ENCODE measurements at places on chromosomes 12 and 14.

DNA sequence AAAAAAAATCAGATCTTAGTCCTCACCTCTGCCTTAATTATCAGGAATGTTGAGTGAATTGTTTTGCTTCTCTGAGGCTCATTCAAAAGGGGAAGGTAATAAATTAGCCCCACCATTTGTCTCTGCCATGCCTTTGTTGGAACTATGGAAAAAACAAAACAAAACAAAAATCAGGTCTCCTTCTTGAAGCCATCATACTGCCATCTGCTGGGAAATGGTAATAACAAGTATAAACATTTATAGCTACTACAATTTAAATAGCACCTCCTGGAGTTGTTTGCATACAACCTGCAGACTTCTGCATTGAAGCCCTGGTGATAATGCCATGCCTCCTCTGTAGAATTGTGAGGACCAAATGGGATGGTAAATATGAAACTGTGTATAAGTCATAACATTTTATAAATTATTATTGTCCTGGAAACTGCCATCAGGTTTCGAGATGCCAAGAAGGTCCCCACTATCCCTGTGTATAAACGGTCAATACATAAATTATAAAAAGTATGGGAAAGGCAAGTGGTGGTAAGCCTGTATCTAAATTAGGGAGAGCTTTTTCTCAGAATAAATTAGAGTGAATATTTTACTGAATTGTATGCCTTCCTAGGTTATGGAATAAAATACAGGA lies 87.2 kb upstream of the FGD4 start:
- DNase-seq: no peak

- DNase-seq: no peak
These were observed 38.0 kb upstream of the BDKRB2 start for GRCh38 chr14:96166461-96167223.

DNA sequence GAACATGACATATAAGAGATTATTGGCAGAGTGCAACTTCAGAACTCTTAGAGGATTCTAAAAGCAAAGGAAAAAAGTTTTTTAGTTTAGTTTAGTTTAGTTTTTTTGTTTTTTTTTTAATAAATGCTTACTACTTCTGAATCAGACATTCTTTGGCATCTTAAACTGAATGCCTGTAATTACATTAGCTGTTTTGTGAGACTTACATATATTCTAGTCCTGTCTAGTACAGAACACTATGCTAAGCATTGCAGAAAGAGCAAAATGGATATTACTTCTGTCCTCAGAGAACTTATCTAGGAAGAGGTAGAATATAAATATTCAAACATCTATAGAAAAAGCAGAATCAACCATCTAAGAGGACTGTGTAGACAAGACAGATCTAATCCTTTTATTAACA lies 133.2 kb downstream of the RAD51B start:
- DNase-seq: no peak

DNA sequence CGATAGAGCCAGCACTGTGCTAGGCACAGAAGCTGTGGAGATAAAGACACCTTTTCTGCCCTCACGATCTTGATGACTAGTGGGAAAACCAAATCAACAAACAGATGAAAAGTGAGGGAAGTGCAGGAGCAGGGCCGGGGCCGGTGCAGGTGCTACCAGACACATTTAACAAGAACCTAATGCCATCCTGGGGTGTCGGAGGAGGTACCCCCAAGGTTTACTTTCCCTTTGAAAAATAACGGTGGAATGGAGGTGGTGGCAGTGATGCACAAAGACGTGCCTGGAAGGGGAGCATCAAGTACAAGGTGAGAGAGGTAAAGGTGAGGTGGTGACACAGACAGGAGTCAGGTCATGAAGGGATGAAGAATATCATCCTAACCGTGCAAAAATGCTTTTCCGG lies 22.1 kb downstream of the SLC6A13 start:
- no peak for DNase-seq

DNA sequence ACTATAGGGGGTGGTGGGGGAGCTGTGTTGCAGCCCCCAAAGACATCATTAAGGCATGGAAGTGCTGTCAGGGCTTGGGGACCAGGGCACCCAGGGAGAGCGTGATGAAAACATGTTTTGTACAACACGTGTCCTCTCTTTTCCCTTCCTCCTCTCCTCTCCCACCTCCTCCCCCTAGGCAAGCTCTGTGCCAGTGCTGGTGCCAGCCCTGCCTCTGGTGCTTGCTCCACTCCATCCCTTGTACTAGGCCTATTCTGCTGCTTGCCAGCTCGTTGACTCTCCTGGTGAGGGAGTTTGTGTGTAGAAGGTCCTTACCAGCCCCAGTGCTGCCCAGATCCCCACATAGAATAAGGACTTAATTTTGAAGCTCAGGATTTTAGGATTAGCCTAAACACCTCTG lies 3.2 kb upstream of the RARG start:
- peak; percentile 9 for DNase-seq

DNA sequence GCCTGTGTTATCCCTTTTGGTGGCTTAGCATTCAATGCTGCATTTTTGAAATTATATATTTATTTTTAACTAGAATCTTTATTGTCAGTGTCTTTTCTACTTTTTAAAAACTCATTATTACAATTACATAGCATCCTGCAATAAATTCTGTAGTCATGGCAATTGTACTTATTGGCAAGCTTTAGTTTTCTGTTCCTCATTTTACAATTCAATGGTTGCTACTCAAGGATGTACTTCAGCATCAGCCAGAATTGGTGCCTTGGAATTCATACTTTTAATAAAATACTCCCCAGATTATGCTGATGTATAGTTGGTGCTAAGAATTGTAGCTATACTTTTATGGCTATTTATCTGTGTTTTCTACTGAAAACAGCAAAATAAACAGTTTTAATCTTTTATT lies 1756.8 kb upstream of the SEL1L start:
- no peak for DNase-seq

- peak; percentile 19 for DNase-seq
These were observed 375.5 kb downstream of the ALG10 start for GRCh38 chr12:34397591-34398365.

- no peak for DNase-seq
These were observed 43.0 kb downstream of the NGB start for GRCh38 chr14:77228056-77228455.

DNA sequence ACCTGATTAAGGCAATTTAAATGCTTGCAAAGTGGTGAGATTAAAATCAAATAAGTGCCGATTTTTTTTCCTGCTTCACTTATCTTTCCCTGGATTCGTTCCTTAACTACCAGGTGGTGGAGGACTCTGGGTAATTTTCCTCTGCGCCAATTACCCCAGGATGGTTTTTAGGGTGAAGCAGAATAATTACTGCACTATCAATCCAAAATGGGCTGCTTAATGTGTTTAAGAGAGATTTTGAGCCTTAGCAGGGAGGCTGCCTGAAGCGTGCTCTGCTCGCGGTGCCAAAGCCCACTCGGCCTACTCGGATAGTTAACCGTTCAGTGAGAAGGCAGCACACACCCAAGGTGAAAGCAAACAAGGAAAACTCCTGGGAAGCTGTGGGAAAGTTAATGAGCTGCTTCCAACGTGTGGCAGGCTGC lies 274.9 kb upstream of the LMO3 start:
- no peak for DNase-seq

DNA sequence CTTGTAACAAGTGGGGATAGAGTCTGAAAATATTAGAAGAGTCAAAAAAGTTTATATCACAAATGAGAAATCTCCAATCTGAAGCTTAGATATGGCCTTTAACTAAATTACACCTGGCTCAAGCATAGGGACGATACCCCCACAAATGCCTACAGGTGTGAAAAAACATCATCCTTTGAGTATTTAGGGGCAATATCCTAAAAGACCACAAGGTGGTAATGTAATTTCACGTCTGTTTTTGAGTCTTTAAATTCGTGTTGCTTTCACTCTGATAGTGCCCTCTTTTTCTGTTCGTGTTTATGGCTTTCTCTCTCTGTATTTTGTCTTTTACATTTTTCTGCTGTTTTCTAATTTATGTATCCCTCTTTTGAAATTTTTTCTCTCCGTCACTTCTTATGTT lies 84.3 kb downstream of the ETNK1 start:
- DNase-seq: no peak

DNA sequence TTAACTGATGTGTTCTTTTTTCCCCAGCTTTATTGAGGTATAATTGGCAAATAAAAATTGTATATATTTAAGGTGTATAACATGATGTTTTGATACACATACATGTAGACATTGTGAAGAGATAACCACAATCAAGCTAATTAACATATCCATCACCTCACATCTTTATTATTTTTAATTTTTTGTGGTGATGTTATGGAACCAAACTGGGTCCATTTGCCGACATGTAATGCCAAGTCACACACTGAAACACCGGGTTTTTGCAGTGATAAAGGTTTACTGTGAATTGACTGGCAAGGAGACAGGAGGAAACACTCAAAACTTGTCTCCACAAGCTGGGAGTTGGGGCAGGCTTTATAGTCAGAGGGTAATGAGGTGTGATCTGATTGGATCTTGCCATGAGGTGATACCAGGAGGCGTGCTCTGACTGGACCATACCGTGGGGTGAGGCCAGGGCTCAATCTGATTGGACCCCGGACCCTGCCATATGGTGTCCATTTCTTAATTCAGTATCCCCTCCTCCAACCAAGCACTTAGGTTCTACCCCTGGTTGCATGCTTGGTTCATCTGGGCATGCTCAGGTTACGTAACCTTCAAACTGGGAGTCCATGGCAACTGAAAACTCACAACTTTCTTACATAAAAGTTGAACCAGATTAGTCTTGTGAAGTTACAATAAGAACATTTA lies 11.8 kb upstream of the WSCD2 start:
- DNase-seq: no peak

- no peak for DNase-seq
These were observed 86.6 kb upstream of the OTX2 start for GRCh38 chr14:56896922-56897321.

DNA sequence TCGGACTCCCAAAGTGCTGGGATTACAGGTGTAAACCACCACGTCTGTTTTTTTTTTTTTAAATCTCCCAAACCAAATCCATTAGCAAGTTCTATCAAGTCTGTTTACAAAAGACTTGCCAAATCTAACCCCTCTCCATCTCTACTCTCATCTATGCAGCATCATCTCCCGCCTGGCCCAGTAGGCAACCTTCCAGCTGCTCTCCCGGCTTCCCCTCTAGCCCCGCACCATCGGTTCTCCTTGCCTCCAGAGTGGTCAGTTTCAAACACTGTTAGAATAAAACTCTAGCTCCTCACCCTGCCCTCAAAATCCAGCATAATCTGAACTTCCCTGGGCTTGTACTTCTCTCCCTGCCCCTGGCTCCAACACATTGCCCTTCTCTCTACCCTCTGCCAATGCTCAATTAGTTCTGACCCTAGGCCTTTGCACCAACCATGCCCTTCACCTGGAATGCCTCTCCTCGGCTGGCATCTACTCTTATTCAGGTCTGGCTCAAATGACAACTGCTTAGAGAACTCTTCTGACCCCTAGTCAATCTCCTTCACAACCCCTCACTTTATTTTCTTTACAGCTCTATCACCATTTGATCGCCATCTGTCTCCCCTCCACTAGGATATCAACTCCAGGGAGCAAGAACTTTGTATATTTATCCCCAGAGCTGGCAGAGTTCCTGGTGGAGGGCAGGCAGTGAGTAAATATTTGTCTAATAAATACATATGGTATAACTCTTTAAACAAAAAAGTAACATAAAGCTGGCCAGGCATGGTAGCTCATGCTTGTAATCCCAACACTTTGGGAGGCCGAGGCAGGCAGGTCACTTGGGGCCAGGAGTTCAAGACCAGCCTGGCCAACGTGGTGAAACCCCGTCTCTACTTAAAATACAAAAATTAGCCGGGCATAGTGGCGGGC lies 4.9 kb downstream of the WSB2 start:
- DNase-seq: no peak

DNA sequence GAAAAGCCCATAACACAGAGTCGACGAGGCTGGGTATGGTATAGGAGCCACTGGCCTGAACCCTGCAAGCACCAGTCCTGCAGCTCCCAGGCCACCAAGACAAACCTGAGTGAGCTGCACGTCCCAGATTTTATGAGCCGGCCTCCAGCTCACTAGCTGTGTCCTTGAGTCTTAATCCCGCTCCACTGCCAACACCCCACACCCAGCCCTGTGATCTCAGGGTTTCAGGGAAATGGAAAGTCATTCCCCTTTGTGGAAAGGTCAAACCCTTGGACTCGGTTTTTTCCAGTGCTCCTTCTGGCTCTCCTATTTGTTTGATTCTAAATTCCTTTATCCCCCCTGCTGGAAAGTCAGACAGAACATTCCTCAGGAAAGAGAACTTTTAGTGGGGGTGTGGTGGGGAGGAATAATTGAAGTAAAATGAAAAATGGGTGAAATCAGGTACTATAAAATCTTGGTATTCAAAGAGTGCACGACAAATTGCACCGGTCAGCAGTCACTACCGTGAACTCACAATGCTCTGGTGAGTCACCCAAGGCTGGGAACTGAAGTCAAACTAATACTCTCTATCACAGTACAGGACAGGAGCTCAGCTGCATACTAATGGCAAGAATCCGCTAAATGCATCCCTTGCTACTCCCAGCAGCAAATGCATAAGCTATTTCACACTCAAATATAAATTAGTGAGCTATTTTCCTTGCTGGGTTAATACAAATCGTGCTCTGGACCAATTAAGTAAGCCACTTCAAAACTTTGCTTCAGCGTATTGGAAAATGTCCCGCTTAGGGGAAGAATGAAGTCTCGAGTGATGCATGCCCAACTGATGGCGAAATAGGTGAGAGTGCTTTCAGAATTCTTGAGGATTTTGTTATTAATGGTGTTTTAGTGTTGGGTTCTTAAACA lies 9.0 kb downstream of the PITPNM2 start:
- peak; percentile 64 for DNase-seq

- no peak for DNase-seq
These were observed 10.7 kb downstream of the PCNX4 start for GRCh38 chr14:60102389-60102788.

DNA sequence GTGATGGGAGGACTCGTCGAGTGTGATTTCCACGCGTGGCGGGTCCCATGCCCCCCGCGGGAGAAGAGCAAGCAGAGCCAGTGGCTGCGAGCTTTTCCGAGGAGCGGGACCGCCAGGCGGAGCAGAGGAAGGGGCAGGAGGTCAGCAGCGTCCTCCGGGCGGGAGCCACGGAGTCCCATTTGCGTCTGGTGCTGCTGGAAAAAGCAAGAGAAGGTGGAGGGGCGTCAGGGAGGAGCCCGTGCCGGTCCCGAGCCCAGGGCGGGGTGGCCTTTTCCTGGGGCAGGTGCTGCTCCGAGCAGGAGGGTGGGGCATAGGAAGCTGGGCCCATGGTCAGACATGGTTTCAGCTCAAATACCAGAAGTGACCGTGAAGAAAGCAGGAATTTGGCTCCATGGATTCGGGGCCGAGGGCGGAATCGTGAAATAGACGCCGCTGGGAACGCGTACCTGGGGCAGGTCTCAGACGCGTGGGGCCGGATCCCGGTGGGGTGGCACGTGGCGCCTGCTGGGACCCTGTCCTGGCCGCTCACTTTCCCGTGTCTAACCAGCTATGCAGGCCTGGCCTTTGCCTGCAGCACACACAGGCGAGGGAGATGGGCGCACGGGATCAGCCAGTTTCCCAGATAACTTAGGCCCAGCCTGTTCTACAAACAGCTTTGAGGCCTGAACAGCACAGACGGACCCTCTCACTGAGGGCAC lies 60.0 kb downstream of the GALNT9 start:
- no peak for DNase-seq

- DNase-seq: no peak
These were observed 13.5 kb upstream of the FLRT2 start for GRCh38 chr14:85516239-85517113.

GRCh38 chr14:37501877-37502276 lies 93.2 kb downstream of the FOXA1 start:
- no peak for DNase-seq

- DNase-seq: no peak
These were observed 24.7 kb downstream of the INSM2 start for GRCh38 chr14:35558680-35559079.
